CD14-positive monocyte (primary cell): ENCODE measurements at places on chromosomes 7 and 10.

- DNase-seq: no peak
Measured at GRCh38 chr10:127300868-127301321, 104.5 kb upstream of the INSYN2A start.

DNA sequence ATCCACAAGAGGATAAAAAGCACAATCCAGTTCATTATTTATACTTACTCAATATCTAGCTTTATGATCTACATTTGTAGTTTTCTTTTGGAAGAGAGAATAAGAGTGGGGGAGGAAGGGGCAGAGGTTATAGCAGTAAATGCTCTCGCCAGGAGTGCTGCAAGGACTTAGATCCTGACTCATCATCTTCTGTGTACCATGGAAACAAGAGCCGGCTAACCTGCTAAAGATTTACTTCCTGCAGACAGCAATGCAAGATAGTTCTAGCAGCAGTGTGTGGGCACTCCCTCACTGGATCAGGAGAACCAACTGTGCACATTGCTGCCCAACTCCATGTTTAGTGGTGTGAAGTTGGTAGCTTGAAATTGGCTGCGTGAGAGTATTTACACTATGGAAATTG lies 47.7 kb upstream of the TRIL start:
- no peak for DNase-seq

DNA sequence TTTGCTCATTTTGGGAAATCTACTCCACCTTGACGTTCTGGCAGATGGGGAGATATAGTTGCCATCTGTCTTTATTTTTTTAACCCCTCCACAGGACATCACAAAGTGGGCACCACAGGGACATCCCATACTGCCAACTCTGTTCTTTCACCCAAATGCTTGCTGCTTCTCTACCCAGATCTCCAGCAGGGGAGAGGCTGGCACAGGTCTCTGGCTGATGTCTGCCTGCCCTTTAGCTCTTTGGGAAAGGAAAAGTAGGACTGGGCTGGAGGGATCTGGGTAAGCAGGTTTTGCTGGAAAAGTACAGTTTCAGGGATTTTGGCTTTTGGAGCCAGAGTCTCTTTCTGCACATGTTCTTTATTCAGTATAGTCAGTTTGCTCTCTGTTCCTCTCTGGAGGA lies 156.7 kb downstream of the ANLN start:
- DNase-seq: no peak

GRCh38 chr7:38339953-38340819 lies 66.8 kb upstream of the TARP start:
- DNase-seq: no peak

DNA sequence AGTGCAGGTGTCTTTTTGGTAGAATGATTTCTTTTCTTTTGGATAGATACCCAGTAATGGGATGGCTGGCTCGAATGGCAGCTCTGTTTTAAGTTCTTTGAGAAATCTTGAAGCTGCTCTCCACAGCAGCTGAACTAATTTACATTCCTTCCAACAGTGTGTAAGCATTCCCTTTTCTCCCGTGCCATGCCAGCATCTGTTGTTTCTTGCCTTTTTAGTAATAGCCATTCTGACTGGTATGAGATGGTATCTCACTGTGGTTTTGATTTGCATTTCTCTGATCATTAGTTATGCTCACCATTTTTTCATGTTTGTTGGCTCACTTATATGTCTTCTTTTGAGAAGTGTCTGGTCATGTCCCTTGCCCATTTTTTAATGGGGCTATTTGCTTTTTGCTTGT lies 486.3 kb downstream of the GALNT17 start:
- no peak for DNase-seq

DNA sequence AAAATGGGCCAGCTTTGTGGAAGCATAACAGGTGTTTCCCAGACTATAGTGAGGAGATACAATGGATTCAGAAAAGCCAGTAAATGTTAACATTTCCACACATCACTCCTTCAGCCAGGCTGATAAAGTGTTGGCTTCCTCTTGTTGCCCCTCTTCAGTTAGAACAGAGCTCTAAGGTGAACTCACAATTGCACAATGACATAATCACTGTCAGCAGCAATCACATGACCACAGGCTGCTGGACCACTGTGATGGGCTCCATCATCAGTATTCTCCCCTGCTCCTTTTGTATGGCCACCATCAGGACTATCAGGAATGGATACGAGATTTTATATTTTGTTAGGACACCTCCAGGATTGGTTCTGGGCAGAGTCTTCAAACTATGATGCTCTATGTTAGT lies 849.4 kb upstream of the GHITM start:
- DNase-seq: no peak

- DNase-seq: no peak
Measured at GRCh38 chr10:115555887-115556402, 462.8 kb downstream of the ATRNL1 start.
